ENCODE measurements at places on chromosomes 2 and 18. TPM values are rescaled to one million over a fixed set of nuclear protein-coding genes. Genes with fewer than 3 reads are reported as not detected.
A peak's percentile ranks its signal among the peaks of the same experiment; 100 is the strongest.

TET3 gene
- total RNA-seq = 8.0 TPM

- no peak for DNase-seq
Measured at GRCh38 chr2:133247631-133248030, 320.6 kb downstream of the NCKAP5 start.

GRCh38 chr2:236935083-236935482, 150.6 kb upstream of the COPS8 start:
- DNase-seq = no peak

- DNase-seq = peak; percentile 51
Measured at GRCh38 chr2:219369447-219369861, 18.3 kb downstream of the DNPEP start.

GRCh38 chr18:41072946-41073345, 882.1 kb upstream of the PIK3C3 start:
- no peak for DNase-seq

Data from heart right ventricle (tissue), 16 donors.